Cardiac muscle cell (in vitro differentiated cells and primary cell): ENCODE measurements at places on chromosomes 1 and 21. TPM values are rescaled to one million over a fixed set of nuclear protein-coding genes. Genes with fewer than 3 reads are reported as not detected.

Gene PPFIA4
- total RNA-seq: 207 and 215 TPM in 2 replicates

DNA sequence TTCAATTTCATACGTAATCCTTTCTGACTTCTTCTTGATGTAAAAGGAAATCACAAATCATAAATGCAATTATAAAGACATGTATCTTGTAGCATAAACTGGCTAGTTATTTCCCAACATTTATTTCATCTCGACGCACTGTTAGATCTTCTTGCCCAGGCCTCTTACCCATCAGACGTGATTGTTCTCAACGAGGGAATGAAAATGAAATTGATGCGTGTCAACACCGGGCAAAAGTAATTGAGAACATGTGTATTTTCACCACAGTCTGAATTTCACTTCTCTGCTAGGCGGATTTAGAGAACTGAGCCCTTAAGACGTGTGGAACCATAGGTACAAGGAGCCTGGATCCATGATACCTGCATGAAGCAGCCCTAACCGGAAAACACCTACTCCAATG lies 519.7 kb downstream of the KCNT2 start:
- no peak overlapping the region for H3K27ac ChIP-seq
- H3K4me1 ChIP-seq: no peaks in the 10 kb centered on the region
- DNase-seq: no peak
- no peak overlapping the region for H3K4me3 ChIP-seq
- no peaks in the 10 kb centered on the region for H3K27me3 ChIP-seq
- no peaks in the 10 kb centered on the region for H3K36me3 ChIP-seq

DNA sequence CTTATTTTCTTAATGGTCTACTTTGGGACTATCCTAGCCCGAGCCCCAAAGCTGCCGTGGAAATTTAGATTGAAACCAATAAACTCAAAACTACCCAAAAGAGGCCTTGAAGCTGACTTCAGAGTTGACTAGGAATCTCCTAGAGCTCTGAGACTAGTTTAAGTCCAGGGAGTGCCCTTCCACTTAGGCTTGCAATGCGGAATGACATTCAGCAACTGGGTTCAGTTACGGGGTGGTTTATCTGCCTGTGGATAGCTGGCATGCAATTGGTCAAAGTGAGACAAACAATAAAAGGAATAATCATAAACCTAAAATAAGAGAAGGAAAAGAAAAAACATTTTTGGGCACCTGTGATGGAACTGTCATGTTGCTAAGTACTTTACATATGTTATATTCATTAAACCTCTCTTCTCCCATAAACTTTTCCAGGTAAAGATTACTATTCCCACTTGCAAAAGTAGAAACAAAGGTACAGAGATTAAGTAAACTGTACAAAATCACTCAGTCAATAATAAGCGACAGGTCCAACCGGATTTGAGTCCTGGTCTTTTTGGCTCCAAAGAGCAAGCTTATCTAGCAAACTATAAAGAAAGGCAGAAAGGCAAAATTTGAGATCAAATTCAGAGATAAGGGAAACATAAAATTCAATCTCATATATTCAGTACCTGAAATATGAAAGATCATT lies 56.5 kb downstream of the GPATCH2 start:
- H3K27ac ChIP-seq: no peak overlapping the region
- H3K36me3 ChIP-seq: no peaks in the 10 kb centered on the region
- no peak for DNase-seq
- no peak overlapping the region for H3K4me3 ChIP-seq
- H3K4me1 ChIP-seq: peaks cover 9% of the 10 kb centered on the region
- H3K27me3 ChIP-seq: no peaks in the 10 kb centered on the region

Gene EDN2
- total RNA-seq: 0.92 and 0.98 TPM in 2 replicates

GRCh38 chr1:46742069-46742468 lies 23.2 kb upstream of the EFCAB14 start:
- DNase-seq: no peak
- H3K4me3 ChIP-seq: no peak overlapping the region
- H3K4me1 ChIP-seq: no peaks in the 10 kb centered on the region
- H3K36me3 ChIP-seq: no peaks in the 10 kb centered on the region
- H3K27me3 ChIP-seq: peaks cover 35% of the 10 kb centered on the region

Gene NBPF19
- 7.6 and 11.1 TPM in 2 replicates for total RNA-seq

DNA sequence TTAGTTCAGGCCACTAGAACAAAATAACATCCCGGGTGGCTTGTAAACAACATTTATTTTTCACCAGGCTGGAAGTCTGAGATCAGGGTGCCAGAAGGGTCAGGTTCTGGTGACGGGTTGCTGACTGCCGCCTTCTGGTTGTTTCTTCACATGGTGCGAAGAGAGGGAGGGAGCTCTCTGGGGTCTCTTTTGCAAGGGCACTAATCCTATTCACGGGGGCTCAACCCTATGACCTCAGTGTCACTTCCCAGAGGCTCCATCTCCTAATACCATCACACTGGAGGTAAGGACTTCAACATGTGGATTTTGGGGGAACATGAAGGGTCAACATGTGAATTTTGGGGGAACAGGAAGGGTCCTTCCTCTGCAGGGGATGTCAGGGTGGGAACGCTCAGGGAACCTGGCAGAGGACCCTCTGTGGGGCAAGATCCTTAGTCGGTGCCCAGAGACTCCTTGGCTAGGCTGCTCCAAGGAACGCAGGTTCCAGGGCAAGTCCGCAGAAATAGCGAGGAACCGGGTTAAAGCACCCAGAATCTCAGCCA lies 8.7 kb upstream of the C2CD2 start:
- no peak overlapping the region for H3K4me3 ChIP-seq
- H3K36me3 ChIP-seq: no peaks in the 10 kb centered on the region
- H3K4me1 ChIP-seq: peaks cover 4% of the 10 kb centered on the region
- no peak for DNase-seq
- no peaks in the 10 kb centered on the region for H3K27me3 ChIP-seq

- H3K4me1 ChIP-seq: peaks cover 2% of the 10 kb centered on the region
- no peaks in the 10 kb centered on the region for H3K27me3 ChIP-seq
- DNase-seq: no peak
- H3K27ac ChIP-seq: no peak overlapping the region
- no peak overlapping the region for H3K4me3 ChIP-seq
Measured at GRCh38 chr1:171128463-171128862, 37.8 kb downstream of the FMO3 start.

DNA sequence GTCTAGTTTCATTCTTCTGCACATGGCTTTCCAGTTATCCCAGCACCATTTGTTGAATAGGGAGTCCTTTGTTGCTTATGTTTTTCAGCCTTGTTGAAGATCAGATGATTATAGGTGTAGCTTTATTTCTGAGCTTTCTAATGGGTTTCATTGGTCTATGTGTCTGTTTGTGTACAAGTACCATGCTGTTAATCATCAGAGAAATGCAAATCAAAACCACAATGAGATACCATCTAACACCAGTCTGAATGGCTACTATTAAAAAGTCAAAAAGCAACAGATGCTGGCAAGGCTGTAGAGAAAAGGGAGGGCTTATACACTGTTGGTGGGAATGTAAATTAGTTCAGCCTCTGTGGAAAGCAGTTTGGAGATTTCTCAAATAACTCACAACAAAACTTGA lies 321.5 kb upstream of the PTBP2 start:
- no peak overlapping the region for H3K4me3 ChIP-seq
- H3K27ac ChIP-seq: no peak overlapping the region
- no peaks in the 10 kb centered on the region for H3K27me3 ChIP-seq
- H3K4me1 ChIP-seq: no peaks in the 10 kb centered on the region
- DNase-seq: no peak

GRCh38 chr1:3711381-3711779 lies 40.9 kb upstream of the CCDC27 start:
- H3K36me3 ChIP-seq: no peaks in the 10 kb centered on the region
- H3K27me3 ChIP-seq: peaks cover 9% of the 10 kb centered on the region
- no peak overlapping the region for H3K27ac ChIP-seq
- H3K4me1 ChIP-seq: peaks cover 7% of the 10 kb centered on the region
- no peak for DNase-seq
- H3K4me3 ChIP-seq: no peak overlapping the region

- H3K27me3 ChIP-seq: no peaks in the 10 kb centered on the region
- H3K27ac ChIP-seq: no peak overlapping the region
- no peaks in the 10 kb centered on the region for H3K36me3 ChIP-seq
Measured at GRCh38 chr1:70892930-70893329, 154.7 kb downstream of the PTGER3 start.
